ENCODE measurements at places on chromosomes 2 and 18. TPM values are rescaled to one million over a fixed set of nuclear protein-coding genes. Genes with fewer than 3 reads are reported as not detected.

OTX1 gene
- 4.6 TPM for total RNA-seq

GRHL1 gene
- 1.2 TPM for total RNA-seq

GPR45 gene
- total RNA-seq: not detected

SLC9A4 gene
- not detected for total RNA-seq

UGT1A7 gene
- total RNA-seq: 3.5 TPM

ERFE gene
- 7.8 TPM for total RNA-seq

APOB gene
- not detected for total RNA-seq

TRIM54 gene
- total RNA-seq: 0.68 TPM

CFAP210 gene
- total RNA-seq: 0.37 TPM

SLC23A3 gene
- total RNA-seq: 0.49 TPM

CRYGD gene
- total RNA-seq: not detected

CHN1 gene
- total RNA-seq: 18.3 TPM

CRIM1 gene
- total RNA-seq: 104 TPM

NFE2L2 gene
- 64.4 TPM for total RNA-seq

VSNL1 gene
- not detected for total RNA-seq

NR4A2 gene
- 2.4 TPM for total RNA-seq

MTERF4 gene
- 24.5 TPM for total RNA-seq

Measured in A549 treated with RU486 at 1 μM for 4 hours (cell line).